ENCODE measurements at places on chromosomes 12 and 14.
A peak's percentile ranks its signal among the peaks of the same experiment; 100 is the strongest.

- DNase-seq = no peak
These were observed 88.3 kb downstream of the KIF26A start for GRCh38 chr14:104226421-104227383.

GRCh38 chr14:41749429-41749828, 142.8 kb downstream of the LRFN5 start:
- peak; percentile 43 for DNase-seq

- DNase-seq = peak; percentile 36
These were observed 23.5 kb downstream of the GPHB5 start for GRCh38 chr14:63295231-63295685.

- peak; percentile 64 for DNase-seq
These were observed 258.0 kb upstream of the DDHD1 start for GRCh38 chr14:53411125-53411524.

DNA sequence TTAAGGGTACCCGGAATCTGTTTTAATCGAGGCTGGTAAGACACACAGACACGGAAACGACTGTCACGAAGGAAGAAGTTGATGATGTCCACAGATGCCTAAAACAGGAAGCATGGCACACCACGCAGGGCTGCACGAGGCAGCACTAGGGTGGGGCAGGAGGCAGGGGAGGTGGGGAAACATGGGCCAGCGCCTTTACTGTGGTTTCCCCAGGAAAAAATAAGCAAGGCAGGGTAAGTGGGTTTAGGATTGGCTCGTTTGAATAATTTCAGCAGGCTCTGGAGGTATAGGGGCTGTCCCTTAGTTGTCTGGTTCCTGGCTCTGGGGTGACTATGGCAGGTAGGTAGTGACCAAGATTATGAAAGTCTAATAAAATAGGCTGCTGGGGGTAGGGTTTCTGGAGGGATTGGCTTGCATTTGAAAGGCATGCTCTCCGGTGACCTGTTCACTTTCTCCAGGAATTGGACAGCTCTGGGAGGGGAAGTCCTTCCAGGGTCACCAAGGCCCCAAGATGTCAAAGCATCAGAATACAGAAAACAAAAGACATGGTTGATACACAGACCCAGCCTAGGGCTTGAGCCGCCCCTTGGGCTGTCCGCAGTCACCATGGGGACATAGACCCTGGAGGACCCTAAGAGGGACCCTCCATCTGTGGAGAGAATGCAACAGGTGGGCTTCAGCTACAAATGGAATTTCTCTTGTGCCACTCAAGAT, 35.3 kb downstream of the MAP1LC3B2 start:
- DNase-seq = no peak

DNA sequence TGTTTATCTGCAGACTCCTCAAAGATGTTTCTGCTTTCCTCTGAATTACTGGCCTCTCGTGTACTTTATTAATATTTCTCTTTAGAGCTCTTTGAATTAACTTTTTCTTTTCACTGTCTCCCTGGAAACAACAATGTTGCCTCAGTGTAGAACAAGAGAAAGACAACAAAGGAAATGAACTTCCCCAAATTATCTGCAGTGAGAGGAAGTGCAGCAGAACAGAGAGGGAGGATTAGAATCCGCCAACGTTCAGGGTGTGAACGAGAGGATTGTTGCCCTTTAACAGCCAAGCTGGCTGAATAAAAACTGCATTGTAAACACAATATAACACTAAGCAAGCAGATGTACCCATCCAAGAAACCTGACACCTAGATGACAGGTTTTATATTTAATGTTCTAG, 375.9 kb downstream of the GALC start:
- no peak for DNase-seq

DNA sequence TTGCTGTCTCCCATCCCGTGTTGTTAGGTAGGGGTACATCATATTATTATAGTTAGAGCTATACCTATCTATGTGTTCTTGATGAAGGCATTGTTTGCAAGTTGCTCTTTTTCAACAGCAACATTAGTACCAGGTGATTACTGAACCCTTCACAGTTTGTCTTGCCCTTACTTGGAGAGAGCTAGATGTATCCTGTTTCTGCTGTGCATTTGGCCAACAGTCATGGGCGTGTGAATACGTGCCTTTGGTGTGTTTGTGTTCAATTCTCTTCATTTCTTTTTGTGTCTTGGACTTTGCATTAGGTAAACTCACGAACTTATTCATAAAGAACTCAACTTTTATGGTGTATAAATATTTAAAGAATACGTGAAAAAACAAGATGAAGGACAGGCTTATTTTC, 14.3 kb downstream of the ARF6 start:
- DNase-seq = no peak

DNA sequence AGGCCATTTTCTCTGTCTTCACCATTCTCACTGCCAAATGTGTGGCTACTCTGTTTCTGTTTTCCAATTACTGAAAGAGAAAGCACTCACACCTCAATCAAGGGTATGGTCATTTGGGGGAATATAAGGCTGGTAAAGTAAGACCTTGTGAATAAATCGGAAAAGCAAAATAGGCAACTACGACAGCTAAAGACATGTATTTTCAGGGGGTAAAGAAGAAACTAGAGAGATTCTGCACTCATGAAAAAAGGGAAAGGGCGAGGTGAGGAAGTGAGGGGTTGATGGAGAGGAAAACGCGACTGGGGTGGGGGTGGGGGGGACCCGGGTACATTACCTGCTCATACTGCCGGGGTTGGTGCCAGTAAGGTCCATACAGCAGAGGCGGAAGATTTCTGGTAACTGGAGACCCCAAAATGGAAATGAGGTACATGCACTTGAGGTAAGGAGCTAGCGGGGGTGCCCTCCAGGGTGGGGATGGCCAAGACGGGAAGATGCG, 19.3 kb downstream of the CHD8 start:
- peak; percentile 18 for DNase-seq

DNA sequence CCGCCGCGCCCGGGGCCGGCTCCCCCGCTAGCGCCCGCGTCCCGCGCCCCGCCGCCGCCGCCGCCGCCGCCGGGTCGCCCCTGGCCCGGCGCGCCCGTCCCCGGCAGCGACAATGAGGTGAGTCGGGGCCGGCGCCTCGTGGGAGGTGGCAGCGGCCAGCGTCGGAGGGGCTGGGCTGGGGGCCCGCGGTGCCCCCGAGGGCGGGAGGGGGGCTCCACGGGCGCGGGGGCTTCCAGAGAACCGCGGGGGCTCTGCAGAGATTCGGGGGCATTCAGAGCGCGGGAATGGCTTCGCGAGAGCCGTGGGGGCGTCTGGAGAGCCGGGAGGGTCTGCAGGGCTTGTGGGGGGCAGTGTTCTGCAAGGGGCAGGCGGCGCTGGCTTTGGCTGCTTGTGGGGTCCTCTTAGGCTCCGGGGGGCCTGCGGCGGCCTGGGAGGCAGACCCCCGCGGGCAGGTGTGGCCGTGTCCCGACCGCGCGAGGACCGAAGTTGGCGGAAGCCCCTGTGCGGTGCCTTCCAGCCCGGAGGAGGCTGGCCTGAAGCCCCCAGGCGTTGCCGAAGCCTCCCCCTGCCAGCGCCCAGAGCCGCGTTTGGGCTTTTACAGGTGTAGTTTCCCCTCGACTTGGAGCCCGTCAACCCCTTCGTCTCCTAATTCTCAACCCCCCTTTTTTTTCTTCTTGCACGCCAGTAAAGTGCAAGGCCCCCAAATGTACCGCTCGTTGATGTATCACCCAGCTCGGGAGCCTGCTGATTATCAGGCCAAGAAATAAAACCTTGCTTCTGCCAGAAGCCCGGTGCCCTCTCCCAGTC, 93.1 kb upstream of the EVL start:
- DNase-seq = peak; percentile 6

DNA sequence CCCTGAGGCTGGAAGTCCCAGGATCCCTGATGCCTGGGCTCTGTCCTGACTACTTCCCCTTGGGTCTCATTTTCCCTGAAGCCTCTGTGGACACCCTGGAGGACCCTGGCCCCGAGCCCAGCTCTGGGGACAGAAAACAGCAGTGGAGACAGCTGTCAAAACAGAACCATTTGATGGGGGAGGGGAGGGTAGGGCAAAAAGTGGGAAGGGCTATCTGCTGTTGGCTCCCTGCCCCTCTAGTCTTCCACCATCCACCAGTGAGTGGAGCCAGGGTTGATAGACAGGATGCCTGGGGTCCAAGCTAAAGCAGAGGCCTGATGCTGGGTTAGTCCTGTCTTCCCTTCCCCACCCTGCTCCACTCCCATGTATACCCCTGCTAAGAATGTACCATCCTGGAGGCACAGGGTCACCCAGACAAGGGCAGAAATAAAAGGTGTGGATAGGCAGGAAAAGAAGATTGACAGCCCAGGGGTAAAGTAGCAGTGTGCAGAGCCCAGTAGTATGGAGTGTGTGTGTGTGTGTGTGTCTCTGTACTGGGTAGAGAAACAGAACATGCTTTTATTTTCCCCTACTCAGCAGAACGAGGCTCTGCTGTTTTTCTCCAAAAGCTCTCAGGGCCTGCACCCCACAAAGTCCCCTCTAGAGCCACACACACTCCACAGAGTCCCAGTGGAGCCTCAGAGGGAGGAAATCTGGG, 9.8 kb downstream of the ZNF385A start:
- DNase-seq = no peak

DNA sequence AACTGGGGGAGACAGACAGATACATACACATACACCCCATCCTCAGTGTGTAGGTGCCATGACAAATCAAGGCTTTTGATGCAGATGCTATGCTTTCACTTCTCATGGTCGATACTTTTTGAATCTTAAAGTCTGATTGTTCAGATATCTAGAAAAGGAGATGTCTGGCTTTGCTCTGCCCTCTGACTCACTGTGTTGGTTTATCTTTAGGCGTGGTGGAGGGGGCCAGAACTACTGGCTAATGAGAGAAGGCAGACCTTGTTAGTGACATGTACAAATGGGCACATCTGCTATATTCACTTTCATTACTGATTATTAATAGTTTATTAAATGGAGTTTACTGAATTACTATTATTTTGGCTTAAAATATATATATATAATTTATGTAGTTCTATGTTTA, 444.3 kb upstream of the RGS6 start:
- DNase-seq = no peak

GRCh38 chr12:88580051-88580871, at the start of gene KITLG:
Gene KITLG (minus strand): TSS chr12:88580471. CDS start chr12:88580278, 193 bp downstream.
- DNase-seq = peak; percentile 90

GRCh38 chr14:102733326-102733725, 43.9 kb upstream of the TRAF3 start:
- no peak for DNase-seq

DNA sequence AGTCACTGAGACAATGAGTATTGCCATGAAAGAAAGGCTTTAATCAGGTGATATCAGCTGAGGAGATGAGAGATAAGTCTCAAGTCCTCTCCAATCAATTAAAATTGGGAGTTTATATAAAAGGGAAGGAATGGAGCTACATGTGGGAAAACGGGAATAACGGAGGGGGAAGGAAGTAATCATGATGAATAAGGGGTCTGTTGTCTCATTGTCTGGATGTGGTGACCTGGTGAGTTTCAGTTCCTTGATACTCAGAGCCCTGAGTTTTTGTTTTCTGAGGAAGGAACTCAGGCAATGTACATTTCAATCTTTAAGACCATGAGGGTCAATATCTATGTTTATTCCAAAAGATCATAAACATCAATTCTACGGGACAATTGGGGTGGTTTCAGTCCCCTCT, 198.8 kb downstream of the KITLG start:
- no peak for DNase-seq

DNA sequence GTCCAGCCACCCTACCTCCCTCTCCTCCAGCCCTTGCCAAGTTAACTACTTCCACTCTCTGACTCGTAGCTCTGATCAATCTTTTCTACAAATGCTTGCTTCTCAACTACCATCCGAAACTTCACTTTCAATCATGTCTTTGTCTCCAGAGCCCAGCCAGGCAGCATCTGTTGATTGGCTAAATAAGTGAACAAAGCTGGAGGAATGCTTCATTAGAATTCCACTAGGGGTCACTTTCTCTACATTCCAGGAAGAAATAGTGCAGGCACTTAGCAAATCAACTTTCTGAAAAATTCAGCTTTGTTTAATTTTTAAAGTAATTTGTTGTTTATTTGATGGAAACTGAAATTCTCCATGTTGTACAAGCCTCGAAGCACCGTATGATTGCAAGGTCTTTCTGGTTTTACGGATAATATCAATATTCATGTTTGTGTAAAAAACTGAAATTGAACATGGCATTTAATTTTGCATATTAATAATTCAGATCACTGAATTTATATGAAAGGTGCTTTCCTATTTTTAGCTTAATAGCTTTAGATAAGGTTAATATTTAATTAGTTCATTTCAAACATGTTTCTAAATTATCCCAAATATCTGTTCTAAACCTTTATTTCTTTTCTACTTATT, 32.4 kb upstream of the HELB start:
- DNase-seq = peak; percentile 52

- no peak for DNase-seq
These were observed 48.7 kb upstream of the USP15 start for GRCh38 chr12:62211510-62211909.

GRCh38 chr12:91361864-91362263, 179.2 kb upstream of the DCN start:
- peak; percentile 68 for DNase-seq

DNA sequence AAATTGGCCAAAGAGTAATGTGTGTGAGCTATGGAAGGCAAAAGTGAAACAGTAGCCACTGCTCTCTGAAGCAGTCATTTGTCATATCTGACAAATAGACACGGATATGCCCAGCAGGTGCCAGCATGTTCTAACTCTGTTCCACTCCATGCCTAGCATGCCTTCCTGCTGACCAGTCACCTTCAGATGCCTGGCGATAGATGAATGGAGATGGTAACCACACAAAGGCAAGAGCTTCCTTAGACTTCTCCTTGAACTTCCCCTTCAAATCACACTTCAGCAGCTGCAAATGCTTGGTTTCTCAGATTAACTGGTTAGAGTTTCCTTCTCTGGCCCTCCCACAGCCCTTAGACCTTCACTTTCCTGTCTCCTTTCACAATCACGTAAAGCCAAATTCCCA, 429.9 kb downstream of the DAD1 start:
- DNase-seq = peak; percentile 38

- no peak for DNase-seq
These were observed 26.8 kb upstream of the PEX5 start for GRCh38 chr12:7162691-7163114.

DNA sequence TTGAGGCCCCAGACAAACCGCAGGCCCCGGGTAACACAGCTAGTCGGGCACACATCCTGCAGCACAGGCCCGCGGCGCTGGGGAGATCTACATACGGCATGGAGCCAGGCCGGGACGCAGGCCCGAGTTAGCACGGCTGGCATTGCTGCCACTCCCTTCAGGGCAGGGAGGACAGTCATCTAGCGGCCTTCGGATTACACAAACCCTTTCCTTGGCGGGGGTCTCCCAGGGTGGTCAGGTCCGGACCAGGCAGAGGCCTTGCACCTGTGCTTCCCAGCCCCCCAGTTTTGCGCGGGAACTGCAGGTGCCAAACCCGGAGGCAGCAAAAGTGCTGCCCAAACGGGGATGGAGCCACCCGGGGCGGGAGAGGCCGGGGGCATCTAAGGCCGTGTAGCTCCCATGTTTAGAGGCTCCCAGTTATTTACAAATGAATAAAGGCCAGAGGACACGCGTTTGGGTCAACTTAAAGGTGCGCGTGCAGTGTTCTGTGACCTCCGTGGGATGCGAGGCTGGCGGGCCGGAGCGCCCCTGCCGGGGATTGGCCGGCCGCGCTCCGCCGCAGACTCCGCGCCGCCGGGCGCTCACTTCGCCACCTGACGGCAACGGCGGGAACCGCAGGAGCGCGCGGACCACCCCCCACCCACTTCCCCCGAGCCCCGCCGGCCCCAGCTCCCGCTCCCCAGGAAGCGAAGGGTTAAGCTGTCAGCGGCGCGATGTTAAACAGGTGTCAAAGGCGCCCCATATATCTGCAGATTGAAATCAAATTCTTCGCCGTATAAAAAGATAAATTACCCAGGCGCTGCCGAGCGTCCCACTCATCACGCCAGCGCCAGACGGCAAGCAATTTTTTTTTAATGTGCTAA, 18.1 kb downstream of the VSX2 start:
- DNase-seq = no peak
